Foreskin keratinocyte (primary cell): ENCODE measurements at places on chromosomes 1 and 21.

DNA sequence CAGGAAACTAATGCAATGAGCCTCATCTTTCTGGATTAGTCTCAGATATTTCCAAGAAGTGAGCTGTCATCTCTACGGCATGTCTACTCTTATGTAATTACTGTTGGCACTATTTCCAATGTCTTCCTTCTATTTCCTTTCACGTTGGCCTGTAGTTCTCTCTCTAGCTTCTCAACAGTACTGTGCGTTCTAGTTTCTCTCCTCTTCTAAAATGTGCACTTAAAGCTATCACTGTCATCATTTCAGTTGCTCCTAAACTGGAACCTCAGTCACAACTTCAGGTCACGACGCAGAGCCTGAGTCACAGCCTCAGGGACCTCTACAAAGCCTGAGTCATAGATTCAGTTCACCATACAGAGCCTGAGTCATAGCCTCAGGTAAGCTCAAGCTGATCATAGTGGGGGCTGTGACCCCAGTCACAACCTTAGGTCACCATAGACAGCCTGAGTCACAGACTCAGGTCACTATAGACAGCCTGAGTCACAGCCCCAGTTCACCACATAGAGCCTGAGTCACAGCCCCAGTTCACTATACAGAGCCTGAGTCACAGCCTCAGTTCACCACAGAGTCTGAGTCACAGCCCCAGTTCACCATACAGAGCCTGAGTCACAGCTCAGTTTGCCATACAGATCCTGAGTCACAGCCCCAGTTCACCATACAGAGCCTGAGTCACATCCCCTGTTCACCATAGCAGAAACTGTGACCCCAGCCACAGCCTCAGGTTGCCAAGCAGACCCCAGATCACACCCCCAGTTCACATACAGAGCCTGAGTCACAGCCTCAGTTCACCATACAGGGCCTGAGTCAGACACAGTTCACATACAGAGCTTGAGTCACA lies 13.0 kb downstream of the WNT9A start:
- DNase-seq, result peak; percentile 85

DNA sequence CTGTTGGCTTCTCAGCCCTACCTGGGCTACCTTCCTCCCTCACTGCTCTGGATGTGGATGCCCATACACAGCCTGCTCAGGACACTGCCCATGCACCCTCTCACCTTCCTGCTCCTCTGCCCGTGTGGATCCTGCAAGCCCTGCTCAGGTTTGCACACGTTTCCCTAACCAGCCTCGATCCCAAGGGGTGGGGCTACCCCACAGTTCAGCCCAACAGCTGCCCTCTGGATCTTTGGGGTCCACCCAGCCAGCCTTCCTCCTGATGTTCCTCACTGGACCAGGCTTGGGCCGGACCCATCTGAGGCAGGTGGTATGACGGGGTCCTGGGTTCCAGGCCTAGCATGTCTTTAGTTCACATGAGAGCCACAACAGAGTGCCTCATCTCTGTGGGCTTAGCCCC lies 4.7 kb downstream of the TMEM54 start:
- DNase-seq, result no peak

- DNase-seq, result peak; percentile 77
Measured at GRCh38 chr1:30378991-30379581, 344.3 kb downstream of the MATN1 start.

DNA sequence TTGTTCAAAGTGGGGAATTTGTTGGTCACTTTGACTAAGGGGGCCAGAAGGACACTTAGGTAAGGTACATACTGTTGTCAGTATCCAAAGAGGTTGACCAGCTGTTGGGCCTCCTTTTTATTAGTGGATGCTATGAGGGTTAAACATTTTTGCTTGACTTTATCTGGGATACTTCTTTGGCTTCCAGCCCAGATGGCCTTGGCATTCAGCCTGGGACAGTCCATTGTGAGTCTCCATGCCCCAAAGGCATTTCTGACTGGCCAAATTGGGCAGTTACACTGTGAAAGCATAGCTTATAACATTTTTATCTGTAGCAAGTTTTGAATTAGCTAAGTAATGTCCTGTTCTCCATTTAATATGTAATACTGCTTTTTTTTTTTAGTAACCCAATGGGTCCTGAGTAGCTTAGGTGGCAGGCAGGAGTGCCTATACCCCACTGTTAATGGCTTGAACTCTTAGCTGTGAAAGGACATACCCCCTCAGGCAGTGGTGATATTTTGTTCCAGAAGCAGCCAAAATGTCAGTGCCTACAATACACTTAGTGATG lies 35.4 kb upstream of the CD1D start:
- DNase-seq, result peak; percentile 60

- DNase-seq, result no peak
Measured at GRCh38 chr1:19368050-19368449, 55.9 kb downstream of the SLC66A1 start.

GRCh38 chr1:18114726-18115410 lies 7.3 kb downstream of the IGSF21 start:
- no peak for DNase-seq

- DNase-seq, result no peak
Measured at GRCh38 chr1:201728731-201729130, 100.2 kb upstream of the IPO9 start.
